Neural progenitor cell (in vitro differentiated cells): ENCODE measurements at places on chromosomes 3 and 15. TPM values are rescaled to one million over a fixed set of nuclear protein-coding genes. Genes with fewer than 3 reads are reported as not detected.
A peak's percentile ranks its signal among the peaks of the same experiment; 100 is the strongest.

The CD200R1 gene
- not detected in 2 replicates for total RNA-seq

The PPP1R14D gene
- not detected in 2 replicates for total RNA-seq

The OCA2 gene
- total RNA-seq, result 0.65 and 1.0 TPM in 2 replicates

The FBN1 gene
- 63.1 and 78.8 TPM in 2 replicates for total RNA-seq

The RTP4 gene
- total RNA-seq, result not detected in 2 replicates

The ZBTB47 gene
- 4.4 and 5.7 TPM in 2 replicates for total RNA-seq

The IL5RA gene
- not detected in 2 replicates for total RNA-seq

The MINAR1 gene
- 0.87 and 1.5 TPM in 2 replicates for total RNA-seq

The GOLGA6A gene
- total RNA-seq, result 0.04 and 0.59 TPM in 2 replicates

The CADM2 gene
- 6.8 and 13.3 TPM in 2 replicates for total RNA-seq

The DZIP3 gene
- 52.3 and 89.0 TPM in 2 replicates for total RNA-seq

The TMED3 gene
- 28.5 and 48.6 TPM in 2 replicates for total RNA-seq

The HHATL gene
- total RNA-seq, result not detected in 2 replicates

The ALG1L2 gene
- total RNA-seq, result 0.59 TPM in 1 of 2 replicates, not detected in the other

DNA sequence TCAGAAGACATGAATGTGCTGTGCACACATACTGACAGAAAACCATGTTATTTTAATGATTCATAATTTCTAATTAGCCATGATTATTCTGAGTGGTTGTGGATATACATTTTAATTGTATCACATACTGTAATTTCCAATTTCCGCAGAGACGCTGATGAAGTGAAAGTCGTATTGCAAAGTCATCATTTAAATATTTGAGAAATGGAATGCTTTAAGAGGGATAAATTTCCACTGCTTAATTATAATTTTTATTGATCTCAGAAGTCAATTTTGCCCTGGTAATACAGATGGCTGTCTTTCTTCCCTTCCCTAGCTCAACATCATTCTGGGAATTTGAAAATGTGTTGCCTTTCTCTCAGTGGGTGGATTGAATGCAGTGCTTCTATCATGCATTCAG, 819.3 kb downstream of the ROBO2 start:
- no peak for DNase-seq

DNA sequence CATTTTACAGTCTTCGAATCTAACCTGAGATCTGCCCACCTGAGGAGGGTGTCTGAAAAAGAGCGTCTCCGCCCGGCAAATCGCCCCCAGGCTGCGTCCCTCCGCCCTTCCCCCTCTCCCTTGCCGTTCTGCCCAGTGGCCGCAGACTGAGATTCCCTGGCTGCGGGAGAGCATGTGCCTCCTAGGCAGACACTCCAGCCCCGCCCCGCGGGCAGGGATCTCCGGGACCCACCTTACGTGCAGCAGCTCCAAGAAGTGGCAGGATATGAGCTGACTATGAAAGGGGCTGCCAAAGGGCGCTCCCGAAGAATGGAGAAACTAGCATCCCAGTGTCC, 2.7 kb upstream of the WNT5A start:
- peak; percentile 73 for DNase-seq

DNA sequence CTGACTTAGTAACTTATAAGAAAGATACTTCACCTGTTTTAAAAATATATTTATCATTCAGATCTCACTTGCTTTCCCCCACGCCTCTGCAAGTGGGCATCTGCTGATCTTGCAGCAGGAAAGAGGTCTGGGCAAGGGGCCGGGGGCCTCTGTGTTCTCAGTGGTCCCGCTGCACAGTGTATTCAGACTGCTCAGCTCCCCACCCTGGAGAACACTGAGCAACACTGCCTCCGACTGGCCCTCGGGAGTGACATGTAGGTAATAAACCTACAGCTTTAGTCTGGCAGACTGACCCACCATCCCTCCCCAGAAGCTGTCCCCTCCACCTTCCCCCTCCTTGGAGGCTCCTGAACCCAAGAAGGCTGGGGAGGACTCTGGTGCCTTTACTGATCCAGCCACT, 43.8 kb downstream of the GABRB3 start:
- DNase-seq, result peak; percentile 20

GRCh38 chr3:111706527-111706926, 111.4 kb upstream of the ZBED2 start:
- DNase-seq, result no peak

GRCh38 chr3:56494679-56495322, 26.5 kb upstream of the ERC2 start:
- peak; percentile 94 for DNase-seq

DNA sequence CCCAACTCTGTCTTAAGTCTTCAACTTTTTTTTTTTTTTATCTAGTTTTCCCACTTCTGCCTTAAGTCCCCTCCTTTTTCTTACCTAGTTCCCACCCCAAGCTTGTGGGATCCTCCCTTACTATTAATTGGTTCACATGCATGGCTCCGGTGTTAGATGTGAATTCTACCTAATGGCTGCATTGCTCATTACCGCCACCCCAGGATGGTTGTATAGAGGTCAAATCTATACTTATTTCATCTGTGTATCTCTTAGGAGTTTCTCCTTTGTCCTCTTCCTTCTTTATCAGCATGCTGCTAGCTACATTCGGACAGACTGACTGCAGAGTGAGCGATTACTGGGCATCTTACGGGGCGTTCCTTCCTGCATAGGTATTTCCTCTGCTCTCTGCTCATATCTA, 605.7 kb upstream of the GRM7 start:
- no peak for DNase-seq

- DNase-seq, result peak; percentile 83
Observed at GRCh38 chr15:65377105-65377975, 462 bp downstream of the IGDCC3 start.

DNA sequence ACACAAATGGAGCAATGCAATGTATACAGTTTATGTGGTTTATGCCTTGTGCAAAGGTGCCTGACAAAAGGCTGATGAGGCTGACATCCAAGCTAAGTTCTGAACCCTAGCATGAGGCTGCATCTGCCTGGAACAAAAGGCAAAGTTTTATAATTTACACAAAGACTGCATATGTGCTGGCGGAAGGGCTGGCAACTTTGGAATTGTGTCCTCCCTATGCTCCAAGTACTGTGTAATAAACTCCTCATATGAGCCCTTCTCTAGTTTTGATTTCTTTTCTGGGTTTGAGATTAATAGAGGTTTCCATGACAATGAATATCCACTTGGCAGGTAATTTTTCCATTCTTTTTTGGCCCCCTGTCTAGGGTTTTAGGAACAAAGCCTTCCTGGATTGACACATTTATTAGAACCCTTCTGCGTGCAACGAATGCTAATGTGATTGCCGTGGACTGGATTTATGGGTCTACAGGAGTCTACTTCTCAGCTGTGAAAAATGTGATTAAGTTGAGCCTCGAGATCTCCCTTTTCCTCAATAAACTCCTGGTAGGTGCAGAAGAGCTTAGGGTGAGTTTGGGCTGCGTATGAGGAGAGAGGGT, 10.8 kb downstream of the PLA1A start:
- no peak for DNase-seq

DNA sequence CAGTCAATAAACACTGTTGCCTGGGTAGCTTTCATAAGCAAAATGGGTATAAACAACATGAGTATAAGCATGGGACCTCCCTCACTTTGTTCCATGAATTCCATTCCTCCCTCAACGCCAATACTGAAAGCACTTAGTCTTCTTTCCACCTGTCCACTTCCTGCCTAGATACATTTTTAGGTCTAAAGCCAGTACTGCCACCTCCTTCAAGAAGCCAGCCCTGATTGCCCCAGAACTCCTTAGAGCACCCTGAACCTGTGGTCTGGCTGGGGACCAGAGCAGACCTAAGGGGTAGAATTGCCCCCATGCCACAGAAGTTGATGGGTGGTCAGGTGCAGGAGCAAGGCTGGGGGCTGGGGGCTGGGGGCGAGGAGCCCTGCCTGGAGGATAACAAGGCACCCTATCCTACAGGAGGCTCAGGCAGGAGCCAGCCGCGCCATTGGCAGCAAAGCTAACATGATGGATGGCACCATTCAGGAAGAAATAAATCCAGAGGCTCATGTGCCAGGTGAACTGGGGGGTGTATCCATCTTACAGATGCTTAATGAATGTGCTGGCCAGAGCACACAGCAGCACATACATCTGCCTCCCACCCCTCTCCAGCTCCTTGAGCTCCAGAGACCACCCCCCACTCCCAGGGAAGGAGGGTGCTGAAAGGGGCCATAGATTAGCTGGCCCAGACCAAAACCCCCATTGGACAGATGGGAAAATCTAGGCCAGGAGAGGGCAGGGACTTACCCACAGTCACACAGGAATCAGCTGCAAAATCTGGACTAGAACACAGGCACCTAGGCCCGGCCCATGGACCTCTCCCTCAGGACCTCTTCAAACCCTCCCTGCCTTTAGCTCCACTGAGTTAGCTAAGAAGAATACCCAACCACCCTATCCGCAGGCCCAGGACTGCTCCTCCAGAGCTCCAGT, 113.8 kb upstream of the LINGO1 start:
- DNase-seq, result no peak

DNA sequence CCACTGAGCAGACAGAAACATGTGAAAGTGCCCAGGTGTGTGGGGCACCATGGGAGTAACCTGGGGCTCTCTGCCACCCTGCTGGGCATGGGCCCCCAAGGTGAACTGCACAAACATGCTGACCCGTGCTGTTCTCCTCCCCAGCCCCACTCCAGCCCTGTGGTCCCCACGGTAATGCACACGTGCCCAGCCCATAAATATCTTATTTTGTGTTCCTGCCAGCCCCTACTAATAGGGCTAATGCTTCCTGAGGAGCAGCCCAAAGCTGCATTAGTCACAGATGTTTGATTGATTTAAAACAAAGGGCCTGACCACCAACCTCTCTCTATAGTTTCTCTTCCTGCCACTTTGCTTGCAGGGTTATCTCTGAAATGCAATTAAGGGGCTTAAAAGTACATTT, 95.4 kb downstream of the ABHD5 start:
- DNase-seq, result no peak

DNA sequence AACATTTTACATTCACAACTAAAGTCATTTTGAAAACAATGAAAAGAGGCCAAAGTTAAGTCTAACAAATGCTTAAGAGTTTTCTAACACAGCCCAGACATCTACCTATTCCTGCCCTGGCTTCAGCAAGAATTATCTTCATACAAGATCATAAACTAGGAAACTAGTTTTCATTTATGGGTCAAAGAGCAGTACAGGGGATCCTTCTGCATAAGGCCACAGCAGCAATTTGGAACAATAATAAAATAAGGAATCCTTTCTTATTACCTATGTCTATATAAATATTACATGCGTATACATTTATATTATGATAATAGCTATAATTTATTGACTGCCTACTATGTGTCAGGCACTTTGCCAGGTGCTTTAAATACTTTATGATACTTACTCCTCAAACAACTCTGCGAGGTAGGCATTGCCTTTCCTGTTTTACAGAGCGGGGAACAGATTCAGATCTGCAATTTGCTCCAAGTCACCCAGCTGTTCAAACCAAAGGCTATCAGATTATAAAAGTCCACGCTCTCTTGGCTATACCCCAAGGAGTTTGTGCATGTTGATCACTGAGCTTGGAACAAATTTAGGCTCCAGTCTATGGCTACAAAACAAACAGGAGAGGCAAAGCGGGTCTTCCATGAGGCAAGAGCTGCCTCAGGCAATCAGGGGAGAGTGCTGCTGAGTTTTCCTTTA, 196.4 kb downstream of the RORA start:
- no peak for DNase-seq

GRCh38 chr3:111846717-111847116, 12.3 kb upstream of the PHLDB2 start:
- DNase-seq, result no peak

GRCh38 chr3:149657321-149657925, 402 bp downstream of the WWTR1 start:
- peak; percentile 51 for DNase-seq

- no peak for DNase-seq
Observed at GRCh38 chr3:72974956-72975355, 21.7 kb upstream of the PPP4R2 start.

GRCh38 chr3:113533534-113533892, 1.2 kb downstream of the SIDT1 start:
- DNase-seq, result no peak

- no peak for DNase-seq
Observed at GRCh38 chr3:143445118-143445517, 325.5 kb downstream of the CHST2 start.

DNA sequence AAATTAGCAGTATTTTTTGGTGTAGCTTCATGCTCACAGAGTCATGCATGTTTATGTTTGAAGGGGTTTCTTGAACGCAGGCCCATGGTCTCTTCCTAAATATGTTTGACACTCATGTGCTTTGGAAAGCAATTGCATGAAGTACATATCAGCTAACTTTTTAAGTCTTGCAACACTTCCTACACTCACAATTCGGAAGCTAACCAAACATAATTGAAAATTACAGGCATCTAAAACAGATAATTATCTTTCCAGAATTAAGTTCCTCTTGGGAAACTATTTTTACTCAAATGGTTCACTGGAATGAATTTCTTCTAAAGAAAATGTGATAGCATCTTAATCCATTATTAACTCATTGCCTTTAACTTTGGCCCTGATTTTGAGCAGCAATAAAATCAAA, 438.9 kb downstream of the RAP2B start:
- DNase-seq, result no peak

- DNase-seq, result peak; percentile 81
Observed at GRCh38 chr3:128491941-128492670, 895 bp downstream of the GATA2 start.

- no peak for DNase-seq
Observed at GRCh38 chr3:26763723-26764122, 141.2 kb downstream of the LRRC3B start.

DNA sequence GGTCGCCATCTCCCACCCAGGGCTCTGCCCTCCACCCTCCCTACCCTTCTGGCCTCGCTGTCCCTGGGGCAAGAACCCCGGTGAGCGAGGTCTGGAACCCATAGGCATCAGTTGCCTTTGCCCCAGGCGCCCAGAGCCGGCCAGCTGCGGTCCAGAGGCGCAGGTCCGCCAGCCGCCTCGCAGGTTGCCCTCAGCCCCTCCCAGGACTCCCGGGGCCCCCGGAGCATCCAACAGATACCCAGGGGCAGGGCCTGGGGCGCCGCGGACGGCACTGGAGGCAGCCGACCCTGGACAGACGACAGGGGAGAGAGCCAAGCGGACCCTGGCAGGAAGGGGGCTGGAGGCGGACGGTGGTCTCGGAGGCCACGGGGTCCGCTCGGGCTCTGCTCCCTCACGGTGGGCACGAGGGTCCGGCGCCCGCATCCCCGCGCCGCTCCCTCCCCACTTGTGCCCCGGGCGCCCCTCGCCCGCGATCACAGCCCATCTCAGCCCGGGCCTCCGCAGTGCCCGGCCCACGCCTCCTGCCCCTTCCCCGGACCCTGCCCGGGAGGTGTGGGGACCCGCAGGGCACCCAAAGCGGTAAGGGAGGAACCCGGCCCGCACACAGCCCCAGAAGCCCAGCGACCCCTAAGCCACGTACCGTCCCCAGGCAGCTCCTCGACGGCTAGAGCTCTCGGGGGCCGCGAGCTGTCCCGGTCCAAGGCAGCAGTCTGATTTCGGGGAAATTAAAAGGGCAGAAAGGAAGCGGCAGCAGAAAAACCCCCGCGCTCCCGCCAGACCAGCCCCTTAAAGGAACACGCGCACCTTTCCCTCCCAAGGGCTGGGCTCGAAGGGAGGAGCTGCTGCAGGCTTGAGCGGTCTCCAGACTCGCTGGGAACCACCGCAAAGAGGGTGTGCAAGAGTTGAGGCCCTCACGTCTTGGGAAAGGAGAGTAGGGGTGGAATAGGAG, at the start of gene HAPLN3:
TSS of gene HAPLN3 (minus strand) at position 726 of the 949 bp plus-strand sequence. CDS start 8,246 bp downstream, outside the sequence.
- peak; percentile 51 for DNase-seq
